Caudate nucleus (tissue), 63 donors: ENCODE measurements at places on chromosomes 3 and 15.

DNA sequence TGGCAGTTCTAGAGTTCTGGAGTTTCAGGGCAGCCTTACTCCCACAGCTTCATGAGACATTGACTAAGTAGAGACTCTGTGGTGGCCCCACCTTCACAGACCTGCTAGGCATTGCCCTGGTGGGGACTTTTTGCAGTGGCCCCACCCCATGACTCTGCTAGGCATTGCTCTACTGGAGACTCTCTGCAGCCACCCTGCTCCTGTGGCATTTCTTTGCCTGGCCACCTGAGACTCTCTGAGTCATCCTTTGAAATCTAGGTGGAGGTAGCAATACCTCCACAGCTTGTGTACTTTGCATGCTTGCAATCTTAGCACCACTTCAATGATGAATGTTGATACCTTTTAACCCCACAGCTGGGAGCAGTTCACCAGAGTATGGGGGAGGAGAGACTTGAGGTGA, 40.6 kb upstream of the DHX36 start:
- no peak for DNase-seq

GRCh38 chr3:134078169-134078831, 48.6 kb upstream of the SLCO2A1 start:
- no peak for DNase-seq

- no peak for DNase-seq
Observed at GRCh38 chr15:69755551-69756310, 303.1 kb downstream of the RPLP1 start.

- DNase-seq = no peak
Observed at GRCh38 chr3:128995737-128996136, 1.9 kb upstream of the CFAP92 start.

DNA sequence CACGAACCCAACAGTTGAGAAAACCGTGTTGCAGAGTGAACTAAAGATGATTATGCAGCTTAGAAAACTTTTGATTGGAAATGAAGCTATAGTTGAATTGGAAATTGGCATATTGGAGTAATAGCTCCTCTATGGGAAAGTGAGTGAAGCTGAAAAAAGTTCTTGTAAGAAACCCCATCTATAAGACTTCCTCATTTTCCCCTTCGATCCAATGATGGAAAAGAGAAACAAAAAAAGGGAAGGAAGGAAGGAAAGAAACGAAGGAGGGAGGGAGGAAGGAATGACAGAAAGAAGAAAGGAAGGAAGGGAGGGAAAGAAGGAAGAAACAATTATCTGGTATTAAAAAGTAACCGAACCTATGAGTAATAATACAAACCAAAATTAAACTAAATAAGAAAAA, 791.8 kb upstream of the NR2F2 start:
- DNase-seq = no peak

DNA sequence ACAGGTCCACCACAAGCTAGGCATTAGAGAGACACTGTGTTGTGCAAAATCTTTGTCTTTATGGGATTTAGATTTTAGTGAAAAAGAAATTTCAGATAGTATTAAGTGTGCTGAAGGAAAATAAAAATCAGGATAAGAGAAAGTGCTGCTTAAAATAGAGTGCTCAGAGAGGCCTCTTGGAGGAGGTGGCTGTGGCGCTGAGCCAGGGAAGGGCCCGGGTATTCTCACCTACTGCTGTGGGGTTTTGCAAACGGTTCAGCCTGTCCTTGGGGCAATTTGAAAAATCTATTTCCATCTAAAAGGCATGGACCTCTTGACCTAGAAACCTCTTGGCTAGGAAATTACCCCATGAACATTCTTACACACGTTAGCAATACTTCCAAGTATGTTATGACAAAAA, 267.7 kb downstream of the TJP1 start:
- DNase-seq = no peak

- DNase-seq = peak; percentile 43
Observed at GRCh38 chr15:74995779-74996765, 709 bp downstream of the SCAMP5 start.

GRCh38 chr3:52353291-52353855, 37.3 kb downstream of the DNAH1 start:
- DNase-seq = no peak

GRCh38 chr3:33030246-33030645, 66.7 kb downstream of the GLB1 start:
- no peak for DNase-seq

GRCh38 chr15:28084547-28084946, 14.6 kb downstream of the OCA2 start:
- no peak for DNase-seq

DNA sequence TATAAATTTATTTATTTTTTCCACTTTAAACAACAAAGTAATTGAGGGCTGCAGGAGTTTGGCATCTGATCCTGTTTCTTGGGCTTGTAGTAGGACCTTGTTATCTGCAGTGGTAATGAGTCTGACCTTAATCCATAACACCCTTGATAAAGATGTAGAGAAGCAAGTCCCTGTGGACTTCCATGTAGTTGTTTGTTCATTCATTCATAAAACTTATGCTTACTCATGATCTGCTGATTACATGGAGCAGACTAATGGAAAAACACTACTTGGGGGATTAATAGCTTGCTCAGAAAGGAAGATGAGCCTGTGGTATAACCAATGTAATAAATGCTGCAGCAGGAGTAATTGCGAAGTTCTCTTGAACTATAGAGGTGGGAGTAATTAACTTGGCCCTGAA, 271.5 kb upstream of the TBL1XR1 start:
- no peak for DNase-seq

GRCh38 chr3:113717818-113718217, 21.4 kb upstream of the USF3 start:
- DNase-seq = no peak

GRCh38 chr3:135792174-135792573, 173.4 kb upstream of the PPP2R3A start:
- no peak for DNase-seq

- DNase-seq = no peak
Observed at GRCh38 chr3:138642226-138642926, 33.8 kb downstream of the FAIM start.

GRCh38 chr3:43266995-43267394, 19.3 kb upstream of the SNRK start:
- no peak for DNase-seq

GRCh38 chr3:5045961-5046360, 66.7 kb downstream of the BHLHE40 start:
- no peak for DNase-seq

DNA sequence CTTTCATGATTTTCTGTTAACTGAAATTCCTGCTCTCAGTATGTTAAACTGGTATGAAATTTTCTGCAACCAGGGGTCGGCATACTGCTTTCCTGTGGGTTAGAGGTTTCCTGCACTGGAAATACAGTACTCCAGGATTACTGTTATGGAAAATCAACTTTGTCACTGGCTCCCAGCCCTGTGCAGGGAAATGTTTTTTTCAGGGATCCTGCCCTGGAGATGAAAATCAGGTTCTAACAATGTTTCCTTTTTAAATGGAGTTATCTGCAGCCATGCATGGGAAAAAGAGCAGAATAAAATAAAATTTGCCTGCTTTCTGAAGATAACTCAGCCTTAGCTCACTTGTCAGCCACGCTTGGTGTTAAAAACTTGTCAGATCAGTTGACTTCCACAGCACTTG, 220.4 kb downstream of the IL5RA start:
- DNase-seq = no peak

DNA sequence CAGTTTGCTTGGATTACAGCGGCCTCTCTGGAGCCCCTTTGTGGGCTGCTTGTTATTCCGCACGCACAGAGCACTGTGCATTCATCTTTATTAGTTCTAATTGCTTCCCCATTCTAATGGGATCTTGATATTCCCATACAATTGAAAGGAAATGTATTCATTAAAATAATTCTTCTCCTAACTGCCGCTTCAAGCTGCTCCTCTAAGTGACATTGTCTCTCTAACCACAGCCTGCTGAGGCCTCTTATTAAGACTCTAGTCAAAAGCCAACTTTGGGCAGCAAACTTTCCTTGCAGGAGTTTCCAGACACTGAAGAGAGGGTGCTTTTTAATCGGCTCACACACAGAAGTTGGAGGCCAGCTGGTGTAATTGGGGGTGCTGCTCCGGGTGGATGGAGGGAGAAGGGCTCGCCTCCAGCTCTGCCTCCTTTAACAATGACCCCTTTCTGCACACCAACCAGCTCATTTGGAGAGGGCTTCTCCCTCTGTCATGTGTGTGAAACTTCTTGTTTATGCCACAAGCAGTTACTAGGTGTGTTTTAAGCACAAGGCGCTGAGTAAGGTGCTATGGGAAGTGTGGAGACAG, 5.6 kb upstream of the MAGEF1 start:
- peak; percentile 47 for DNase-seq

GRCh38 chr15:77631745-77632533, 773 bp downstream of the LINGO1 start:
- no peak for DNase-seq

GRCh38 chr3:186593862-186594261, 19.0 kb upstream of the AHSG start:
- no peak for DNase-seq

- DNase-seq = no peak
Observed at GRCh38 chr3:148006508-148006907, 597.3 kb downstream of the ZIC1 start.

DNA sequence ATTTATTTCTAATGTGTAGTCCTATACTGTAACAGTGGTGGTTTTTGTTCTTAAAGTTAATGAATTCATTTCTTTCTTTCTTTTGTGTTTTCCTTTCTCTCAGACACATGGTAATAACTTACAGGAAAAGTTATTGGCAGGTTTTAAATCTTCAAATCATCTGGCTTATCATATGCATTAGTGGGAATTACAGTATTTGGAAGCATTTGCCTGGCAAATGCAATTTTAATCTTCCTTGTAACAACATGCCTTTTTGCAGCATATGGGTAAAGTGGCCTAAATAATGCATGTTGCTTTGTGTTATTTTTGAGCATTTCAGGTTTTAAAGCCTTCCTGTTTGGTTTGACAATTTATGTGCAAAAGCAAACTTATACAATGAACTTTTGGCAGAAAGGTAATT, 66.8 kb downstream of the GALK2 start:
- DNase-seq = no peak

DNA sequence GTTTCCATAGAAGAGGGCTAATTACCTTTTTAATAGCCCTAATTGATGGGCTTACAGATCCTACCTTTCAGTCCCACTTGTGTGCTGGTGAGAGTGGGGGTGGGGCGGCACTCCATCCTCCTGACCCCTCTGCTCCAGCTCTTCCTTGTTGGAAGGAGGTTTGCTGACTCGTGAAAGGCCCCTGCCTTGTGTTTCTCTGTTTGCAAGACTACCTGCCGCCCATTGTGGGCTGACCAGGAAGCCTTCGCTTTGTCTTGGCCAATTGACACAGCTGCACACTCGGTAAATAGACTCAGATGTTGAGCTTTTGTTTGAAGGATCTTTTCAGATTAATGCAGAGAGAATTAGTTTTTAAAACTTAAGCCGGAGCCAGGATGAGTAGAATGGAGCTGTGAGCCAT, 197.3 kb upstream of the HES1 start:
- no peak for DNase-seq

- no peak for DNase-seq
Observed at GRCh38 chr3:58962040-58962651, 87.7 kb downstream of the CFAP20DC start.

GRCh38 chr3:117518364-117518763, 808.8 kb downstream of the TUSC7 start:
- no peak for DNase-seq
